ENCODE measurements at places on chromosomes 5 and 9.

DNA sequence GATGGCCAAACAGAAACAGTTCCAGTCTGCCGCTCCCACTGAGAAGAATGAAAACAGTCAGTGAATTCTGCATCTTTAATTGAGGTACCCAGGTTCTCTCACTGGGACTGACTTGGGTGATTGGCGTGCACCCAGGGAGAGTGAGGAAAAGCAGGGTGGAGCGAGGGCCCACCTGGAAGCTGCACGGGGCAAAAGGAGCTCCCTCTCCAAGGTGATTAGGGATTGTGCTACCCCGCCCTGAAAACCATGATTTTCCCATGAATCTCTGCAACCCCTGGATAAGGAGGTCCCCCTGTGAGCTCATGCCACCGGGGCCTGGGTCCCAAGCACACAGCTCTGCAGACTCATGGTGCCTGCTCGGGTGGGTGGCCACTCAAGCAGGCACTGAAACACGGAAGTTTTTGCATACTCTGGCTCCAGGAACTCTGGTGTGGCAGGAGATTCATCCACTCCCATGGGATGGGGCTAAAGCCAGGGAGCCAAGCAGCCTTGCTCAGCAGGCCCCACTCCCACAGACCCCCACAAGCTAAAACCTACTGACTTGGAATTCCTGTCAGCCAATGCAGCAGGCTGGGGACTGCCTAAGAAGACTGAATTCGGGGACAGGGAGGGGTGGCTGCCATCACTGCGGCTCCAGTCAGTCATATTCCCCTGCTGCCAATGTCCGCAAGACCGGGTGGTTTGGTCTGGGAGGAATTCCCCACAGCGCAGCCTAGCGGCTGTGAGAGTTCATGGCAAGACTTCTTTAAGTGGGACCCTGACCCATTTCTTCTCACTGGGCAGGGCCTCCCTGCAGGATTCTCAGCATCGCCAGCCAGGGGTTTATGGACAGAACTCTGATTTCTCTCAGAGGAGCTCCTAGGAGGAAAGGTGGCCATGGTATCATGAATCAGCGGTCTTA lies 652.2 kb upstream of the RGMB start:
- DNase-seq: no peak

DNA sequence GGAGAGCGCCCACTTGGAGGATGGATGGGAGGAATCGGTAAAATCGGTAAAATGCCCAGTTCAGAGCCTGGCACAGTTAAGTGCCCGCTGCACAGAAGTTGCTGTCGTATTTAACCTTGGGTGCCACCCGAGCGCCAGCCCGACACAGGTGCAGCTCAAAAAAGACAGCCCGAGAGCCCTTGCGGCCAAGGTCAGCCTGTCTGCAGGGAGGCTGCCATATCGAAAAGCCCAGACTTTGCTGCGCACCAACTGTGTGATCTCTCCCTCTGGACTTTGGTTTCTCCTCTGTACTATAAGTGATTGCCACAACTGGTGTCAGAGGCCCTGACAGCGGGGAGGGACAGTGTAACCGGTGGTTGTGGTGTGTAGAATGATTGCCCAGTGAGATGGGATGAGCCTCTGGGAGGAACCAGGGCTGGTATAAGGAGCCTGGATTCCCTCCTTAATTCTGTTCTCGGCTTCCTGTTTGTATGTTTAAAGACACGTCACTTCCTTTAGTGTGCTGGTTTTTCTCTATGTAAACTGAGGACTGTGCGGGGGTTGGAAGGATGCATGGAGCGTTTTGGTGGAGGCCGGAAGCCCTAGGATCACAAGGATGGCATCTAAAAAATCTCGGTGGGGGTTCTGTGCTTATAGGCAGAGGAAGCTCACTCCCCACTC lies 792 bp downstream of the NTMT1 start:
- DNase-seq: no peak

- no peak for DNase-seq
Observed at GRCh38 chr9:18022642-18023041, 443.8 kb downstream of the SH3GL2 start.

GRCh38 chr5:66933066-66933465 lies 263.5 kb downstream of the CD180 start:
- DNase-seq: no peak

DNA sequence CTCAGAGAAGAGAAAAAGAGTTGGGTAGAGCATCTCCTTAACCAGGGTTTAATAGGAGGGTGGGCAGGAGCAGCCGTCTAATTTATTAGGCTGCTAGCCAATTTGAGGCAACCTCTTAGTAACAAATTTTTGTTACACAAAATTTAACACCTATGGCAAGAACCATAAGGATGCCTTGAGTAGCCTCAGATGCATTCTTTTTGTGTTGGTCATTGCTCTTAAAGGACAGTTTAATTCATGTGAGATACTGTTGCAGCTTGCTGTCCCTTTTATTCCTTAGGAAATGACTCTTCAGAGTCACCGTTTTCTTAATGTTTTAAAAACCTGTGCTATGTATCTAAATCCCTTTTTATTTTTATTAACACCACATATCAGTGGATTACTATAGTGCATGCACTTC lies 255.1 kb downstream of the MAST4 start:
- DNase-seq: no peak

DNA sequence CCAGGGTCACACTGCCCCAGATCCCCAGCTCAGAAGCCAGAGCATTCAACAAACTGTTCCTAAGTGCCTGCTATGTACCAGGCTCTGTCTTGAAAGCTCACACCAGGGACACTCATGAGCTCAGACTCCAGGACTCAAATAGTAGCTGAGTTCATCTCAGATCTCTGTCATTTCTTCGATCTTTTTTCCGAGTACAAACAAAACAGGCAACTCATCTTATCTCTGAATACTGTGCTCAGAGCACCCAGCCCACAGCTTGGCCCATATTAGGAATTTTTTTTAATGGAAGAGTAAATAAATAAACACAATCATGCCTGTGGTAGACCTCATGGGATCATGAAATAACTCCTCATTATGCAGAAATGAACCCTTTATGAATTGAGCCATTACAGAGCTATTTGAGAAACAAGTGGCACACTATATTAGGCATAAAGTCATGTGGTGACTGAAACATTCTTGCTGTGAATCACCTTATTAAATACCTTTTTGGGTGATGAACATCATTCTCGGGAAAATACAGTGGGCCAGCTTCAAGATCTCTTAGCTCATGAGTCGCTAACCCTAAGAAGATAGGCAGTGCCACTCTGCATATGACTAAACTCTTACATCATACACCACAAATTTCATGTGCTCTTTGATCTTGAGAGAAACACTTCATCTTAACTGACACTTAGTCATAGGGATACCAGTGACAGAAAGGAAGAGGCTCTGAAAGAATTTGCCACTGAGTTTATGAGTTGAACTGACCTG lies 9.9 kb downstream of the SH3RF2 start:
- peak; percentile 29 for DNase-seq

GRCh38 chr5:134029156-134029555 lies 24.4 kb upstream of the VDAC1 start:
- DNase-seq: peak; percentile 27

GRCh38 chr5:154732212-154732611 lies 23.0 kb upstream of the LARP1 start:
- DNase-seq: no peak
